ENCODE measurements at places on chromosomes 6 and 20. TPM values are rescaled to one million over a fixed set of nuclear protein-coding genes. Genes with fewer than 3 reads are reported as not detected.

The HEY2 gene
- total RNA-seq = not detected

The METTL24 gene
- total RNA-seq = not detected

The PRL gene
- not detected for total RNA-seq

The TMC2 gene
- total RNA-seq = not detected

The CRIP3 gene
- total RNA-seq = 4.6 TPM

The KCNB1 gene
- total RNA-seq = not detected

The PABPC1L gene
- 49.3 TPM for total RNA-seq

The SLC13A3 gene
- not detected for total RNA-seq

The ARG1 gene
- not detected for total RNA-seq

The CALHM4 gene
- total RNA-seq = not detected

The SIGLEC1 gene
- total RNA-seq = not detected

The NMBR gene
- not detected for total RNA-seq

DNA sequence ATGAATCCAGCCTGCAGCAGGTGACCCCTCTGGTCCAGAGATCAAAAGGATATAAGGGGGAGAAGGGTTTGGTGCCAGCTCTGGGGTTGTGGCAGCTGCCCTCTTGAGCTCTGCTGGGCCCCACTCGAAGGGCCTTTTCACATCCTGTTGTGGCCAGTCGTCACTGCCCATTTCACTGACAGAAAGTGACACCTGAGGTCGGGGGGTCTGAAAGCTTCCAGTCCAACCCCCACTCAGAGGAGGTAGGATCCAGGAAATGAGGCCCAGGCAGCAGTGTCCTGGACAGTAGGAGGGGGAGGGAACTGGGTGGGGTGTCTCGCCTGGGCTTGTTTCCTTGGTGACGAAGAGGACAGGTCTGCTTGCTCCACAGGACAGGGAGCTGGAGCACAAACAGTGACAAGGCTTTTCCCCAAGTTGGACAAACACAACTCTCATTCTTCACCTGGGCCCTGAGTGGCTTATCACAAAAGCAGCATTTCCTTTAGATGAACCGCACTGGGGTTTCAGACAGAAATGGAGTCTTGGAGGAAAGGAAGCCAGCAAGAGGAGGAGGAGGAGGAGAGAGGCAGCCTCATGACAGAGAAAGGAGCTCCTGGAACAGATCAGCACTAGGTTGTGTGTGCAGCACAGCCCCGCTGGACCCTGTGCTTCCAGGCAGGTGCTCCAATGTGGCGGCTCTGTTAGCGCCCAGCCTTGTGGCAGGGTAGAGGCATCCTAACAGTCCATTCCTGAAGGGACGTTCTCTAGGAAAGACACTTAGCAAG lies 11.0 kb downstream of the FRS3 start:
- no peak for ATAC-seq

GRCh38 chr20:45103072-45103471 lies 2.1 kb upstream of the KCNS1 start:
- no peak for ATAC-seq

GRCh38 chr6:7051780-7052442 lies 55.9 kb upstream of the RREB1 start:
- peak; percentile 73 for ATAC-seq

DNA sequence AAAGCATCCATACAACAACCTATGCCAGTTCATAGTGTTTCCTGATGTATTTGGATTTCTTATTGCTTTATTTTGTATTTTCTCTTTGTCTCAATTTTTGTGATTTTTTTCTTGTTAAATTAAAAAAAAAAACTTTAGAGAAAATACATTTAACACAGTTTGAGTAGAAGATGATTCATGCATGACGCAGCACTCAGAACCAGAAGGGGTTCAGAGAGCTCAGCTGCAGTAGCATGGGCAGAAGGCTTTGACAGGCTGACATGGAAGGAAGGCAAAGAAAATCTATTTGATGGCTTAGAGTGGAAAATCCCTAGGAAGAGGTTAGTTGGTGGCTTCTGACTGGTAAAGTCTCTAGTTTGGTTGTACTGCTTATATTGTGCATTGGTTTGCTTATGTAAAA lies 207.2 kb upstream of the STXBP5 start:
- no peak for ATAC-seq

- no peak for ATAC-seq
These were observed 88.5 kb upstream of the FAM8A1 start for GRCh38 chr6:17511580-17511979.

DNA sequence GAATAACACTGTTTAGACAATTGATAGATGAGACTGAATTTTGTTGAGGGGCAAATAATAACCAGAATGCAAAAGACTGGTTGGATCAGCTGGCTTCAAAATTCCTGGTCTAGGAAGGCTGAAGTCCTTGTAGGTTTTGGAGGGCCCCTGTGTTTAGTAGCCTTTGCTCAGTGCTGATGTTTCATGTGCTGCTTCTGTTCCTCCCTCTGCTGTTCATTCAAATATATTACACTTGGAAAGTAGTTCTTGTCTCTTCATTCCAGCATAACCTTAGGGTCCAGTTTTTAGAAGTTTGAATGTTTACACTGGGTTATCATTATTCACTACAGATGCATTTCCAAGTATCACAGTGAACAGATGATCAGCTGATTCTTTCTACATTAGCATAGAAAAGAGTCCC lies 72.5 kb downstream of the FLRT3 start:
- no peak for ATAC-seq

- ATAC-seq = no peak
These were observed 28.7 kb downstream of the RNF144B start for GRCh38 chr6:18415671-18416340.

- ATAC-seq = no peak
These were observed 202.3 kb upstream of the RIN2 start for GRCh38 chr20:19555726-19556125.

GRCh38 chr6:130760006-130760405 lies 67.2 kb upstream of the SMLR1 start:
- ATAC-seq = no peak

DNA sequence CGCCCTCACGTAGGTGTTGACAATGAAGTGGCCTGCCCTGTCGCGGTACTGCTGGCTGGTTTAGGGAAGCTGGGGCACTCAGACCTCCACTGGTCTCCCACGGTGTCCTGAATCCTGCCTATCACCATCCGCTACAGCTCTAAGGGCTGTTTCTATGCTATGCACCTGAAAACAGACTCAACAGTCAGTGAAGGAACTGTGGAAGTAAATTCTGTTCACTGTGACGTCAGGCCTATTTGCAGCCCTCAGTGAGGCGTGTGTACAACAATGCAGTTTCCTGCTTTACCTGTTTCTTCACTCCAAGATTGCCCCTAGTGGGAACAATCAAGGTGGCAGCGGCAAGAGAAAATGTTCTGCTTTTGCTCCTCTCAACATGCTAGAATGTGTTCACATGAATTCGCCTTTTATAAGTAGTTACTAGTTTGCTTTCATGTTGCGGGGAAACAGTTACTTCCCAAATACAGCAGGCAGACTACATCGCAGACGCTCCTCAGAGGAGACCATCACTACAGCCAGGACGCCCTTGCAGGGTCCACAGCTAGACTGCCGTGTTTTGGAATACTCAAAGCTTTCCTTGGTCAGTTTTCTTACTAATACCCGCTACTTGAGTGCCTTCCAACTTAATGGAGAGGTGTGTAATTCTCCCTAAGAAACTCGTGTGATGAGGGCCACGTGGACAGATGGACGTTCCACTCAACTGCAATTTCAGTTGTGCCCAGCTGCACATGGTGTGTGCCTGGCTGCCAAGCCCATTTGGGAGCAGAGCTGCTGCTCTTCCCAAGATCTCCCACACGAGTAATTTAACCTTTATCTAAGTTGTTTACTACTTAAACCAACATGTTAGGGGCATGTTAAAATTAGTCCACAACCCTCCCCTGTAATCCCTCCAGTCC lies 25.4 kb downstream of the DIDO1 start:
- ATAC-seq = peak; percentile 8

DNA sequence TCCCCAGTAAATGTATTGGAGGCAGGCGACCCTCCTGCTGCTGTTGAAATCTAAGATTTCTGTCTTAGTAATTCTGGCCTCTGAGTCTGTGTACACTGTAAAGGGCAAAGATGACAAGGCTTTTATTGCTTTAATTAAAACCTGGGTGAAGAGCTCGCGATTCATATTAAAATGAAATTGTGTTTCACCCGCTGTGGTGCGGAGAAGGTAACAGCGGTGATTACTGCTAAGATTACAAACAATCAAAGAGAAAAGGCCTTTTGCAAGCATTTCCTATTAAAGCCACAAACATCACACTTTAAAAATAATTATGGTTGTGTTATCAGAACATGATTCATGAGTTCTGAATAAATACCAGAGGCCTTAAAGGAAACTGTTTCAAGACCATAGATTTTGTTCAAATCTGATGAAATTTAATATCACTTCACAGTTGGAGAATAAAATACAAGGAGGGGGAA lies 69.3 kb downstream of the TOX2 start:
- ATAC-seq = no peak

GRCh38 chr6:45555981-45556771 lies 178.4 kb upstream of the SUPT3H start:
- ATAC-seq = no peak

GRCh38 chr6:82711105-82711827 lies 347.6 kb downstream of the TPBG start:
- ATAC-seq = no peak

DNA sequence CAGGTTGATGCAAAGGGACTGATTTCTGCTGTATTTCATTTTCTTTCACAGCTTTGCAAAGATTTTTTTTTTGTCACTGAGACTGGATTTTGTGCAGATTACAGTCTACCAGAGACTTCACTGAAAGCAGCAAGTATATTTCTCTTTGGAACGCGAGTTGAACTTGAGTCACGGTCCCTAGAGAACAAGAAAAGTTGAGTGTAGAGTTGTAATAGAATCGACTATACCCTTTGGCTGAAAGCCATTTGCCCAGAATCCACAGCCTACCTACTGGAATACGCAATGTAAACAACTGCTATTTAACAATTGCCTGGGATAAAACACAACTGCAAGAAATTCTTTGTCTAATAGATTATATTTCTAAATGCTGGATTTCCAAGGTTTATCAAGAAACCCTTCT lies 520.6 kb downstream of the HDGFL1 start:
- ATAC-seq = no peak

DNA sequence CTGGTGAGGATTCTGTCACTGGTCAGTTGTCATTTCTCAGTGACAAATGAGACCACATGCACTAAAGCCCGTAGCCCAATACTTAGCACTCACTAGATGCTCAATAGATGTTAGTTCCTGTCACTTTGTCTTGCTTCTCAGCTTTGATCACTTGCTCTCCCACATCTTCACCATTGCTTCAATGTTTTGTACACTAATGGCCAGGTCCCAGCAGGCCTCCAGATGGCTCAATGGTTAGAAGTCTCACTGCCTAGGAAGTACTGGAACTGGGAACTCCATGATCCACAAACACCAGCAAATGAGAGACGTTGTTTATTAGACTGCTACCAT lies 502.8 kb upstream of the JARID2 start:
- peak; percentile 28 for ATAC-seq

GRCh38 chr6:150664091-150664490 lies 64.4 kb downstream of the PLEKHG1 start:
- no peak for ATAC-seq

GRCh38 chr20:7437311-7437710 lies 502.9 kb downstream of the HAO1 start:
- ATAC-seq = no peak

DNA sequence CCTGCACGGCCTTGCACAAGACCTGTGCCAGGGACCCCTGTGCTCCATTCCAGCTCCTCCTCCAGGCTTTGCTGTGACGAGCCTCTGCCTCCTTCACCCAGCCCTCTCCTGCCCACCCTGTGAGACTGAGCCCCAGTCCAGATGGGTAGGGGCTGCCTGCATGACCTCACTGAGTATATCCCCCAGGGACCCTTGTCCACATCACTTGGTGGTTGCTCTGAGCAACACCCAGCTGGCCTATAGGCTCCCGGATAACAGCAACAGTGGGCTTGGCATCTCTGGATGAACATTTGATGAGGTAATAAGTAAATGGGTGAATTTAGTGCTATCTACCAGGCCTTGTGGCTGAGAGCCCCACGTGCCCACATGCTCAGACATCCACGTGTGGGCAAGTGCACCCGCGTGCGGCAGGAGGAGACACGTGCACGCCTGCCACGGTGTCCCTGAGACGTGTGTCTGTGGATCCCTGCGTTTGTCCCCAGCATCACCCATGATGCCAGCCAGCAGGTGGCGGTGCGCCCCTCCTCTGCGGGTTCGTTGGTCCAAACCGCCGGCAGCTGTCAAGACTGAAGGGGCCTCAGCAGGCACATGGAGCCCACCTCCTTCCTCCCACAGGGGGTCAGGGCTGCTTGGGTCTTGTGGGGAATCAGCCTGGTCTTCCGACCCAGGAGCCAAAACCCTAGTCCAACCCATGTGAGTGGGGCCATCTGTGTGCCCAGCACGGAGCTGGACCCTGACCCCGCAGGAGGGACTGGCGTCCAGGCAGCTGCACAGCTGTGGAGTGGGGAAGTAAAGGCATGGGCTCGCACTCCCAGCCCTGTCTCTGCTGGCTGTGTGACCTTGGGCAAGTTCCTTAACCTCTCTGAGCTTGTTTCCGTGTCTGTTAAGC lies 45.9 kb downstream of the FGD2 start:
- peak; percentile 36 for ATAC-seq

GRCh38 chr6:140271759-140272377 lies 897.4 kb upstream of the CITED2 start:
- ATAC-seq = no peak

GRCh38 chr6:129644567-129645015 lies 65.4 kb downstream of the ARHGAP18 start:
- no peak for ATAC-seq

GRCh38 chr6:37988127-37988526 lies 168.6 kb downstream of the ZFAND3 start:
- no peak for ATAC-seq

GRCh38 chr20:62702895-62703852 lies 5.5 kb upstream of the NTSR1 start:
- peak; percentile 98 for ATAC-seq

GRCh38 chr20:8523684-8524083 lies 391.6 kb downstream of the PLCB1 start:
- no peak for ATAC-seq

GRCh38 chr6:140043357-140043756 lies 668.9 kb upstream of the CITED2 start:
- ATAC-seq = peak; percentile 72

DNA sequence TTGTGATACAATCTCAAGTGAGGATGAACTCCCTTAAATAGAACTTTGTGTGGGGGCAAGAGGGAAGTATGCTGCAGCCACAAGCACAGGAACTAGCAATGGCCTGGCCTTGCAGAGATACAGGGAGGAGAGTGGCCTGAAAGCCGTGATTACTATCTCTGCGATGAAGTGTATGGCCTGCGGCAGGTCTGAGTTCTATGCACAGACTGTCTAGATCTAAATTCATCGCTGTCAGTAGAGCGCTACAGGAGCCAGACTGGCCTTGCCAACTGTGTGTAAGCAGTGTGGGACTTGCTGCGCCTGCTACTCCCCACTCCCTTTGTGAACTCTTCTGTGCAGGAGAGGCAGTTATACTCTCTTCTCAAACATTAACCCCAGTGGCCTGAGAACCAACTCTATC lies 997.0 kb downstream of the GRIK2 start:
- ATAC-seq = no peak

DNA sequence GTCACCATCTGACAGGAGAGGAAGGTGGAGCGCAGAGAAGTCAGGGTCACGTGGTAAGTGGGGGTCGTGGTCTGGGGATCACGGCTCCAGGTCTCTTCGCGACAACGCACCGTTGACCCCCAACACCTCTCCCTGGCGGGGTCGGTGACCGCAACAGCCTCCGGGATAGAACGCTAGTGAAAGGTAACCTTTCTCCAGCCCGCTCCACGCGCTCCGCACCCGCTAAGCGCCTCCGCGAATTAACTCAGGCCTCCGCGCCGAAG lies 600 bp upstream of the SYNJ2 start:
- no peak for ATAC-seq

GRCh38 chr6:21690489-21690888 lies 96.9 kb downstream of the SOX4 start:
- ATAC-seq = no peak

GRCh38 chr6:133893946-133894345 lies 5.0 kb downstream of the TCF21 start:
- ATAC-seq = no peak
